Fibroblast of mammary gland (primary cell): ENCODE measurements at places on chromosomes 1 and 21.

DNA sequence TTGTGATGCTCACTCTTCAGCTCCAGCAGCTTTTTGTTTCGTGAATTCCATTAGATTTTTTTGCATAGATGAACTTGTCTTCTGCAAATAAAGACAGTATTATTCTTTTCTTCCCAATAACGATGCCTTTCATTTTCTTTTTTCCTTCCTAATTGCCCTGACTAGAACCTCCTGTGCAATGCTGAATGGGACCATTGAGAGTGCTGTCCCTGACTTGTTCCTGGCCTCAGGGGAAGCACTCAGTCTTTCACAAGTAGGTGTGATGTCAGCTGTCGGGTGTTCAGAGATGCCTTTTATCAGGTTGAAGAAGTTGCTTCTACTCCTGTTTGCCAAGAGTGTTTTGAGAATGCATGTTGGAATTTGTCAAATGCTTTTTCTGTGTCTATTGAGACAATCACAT, 64.3 kb upstream of the ADARB1 start:
- no peak for DNase-seq

GRCh38 chr1:21334214-21335087, 44.2 kb upstream of the ECE1 start:
- peak; percentile 91 for DNase-seq

GRCh38 chr1:235075048-235075776, 53.4 kb downstream of the TOMM20 start:
- peak; percentile 97 for DNase-seq

DNA sequence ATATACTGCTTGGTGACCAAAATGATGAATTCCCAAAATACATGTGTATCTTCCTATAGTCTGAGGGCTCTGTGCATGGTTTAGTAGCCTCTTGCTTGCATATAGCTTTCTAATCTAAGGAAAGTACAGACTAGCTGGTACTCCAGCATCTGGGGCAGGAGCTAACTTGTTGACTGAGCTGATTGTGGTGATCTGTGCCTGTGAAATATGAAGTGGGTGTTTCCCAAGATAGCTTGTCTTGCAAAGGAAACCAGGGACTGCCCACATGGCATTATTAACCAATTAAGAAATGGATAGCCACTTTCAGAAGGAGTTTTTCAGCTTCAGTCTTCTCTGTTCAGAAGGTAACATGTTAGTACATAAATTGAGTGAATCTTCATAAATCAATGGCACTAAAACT, 219.8 kb downstream of the NEGR1 start:
- peak; percentile 14 for DNase-seq

GRCh38 chr21:42088658-42089057, 17.5 kb downstream of the UMODL1 start:
- no peak for DNase-seq

DNA sequence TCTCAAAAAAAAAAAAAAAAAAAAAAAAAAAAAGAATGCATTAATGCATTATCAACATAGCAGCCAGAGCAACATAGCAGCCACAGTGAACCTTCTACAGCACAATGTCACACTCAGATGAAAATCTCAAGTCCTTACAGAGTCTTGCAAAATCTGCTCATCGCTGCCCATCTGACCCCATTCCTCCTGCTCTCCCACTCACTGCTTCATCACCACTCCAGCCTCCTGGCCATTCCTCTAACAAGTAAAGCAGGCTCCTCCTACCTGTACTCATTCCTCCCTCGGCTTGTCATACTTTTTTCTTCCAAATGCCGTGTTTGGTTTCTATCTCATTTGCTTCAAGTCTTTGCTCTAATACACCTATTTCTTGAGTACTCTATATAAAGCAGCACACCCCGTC, 29.5 kb downstream of the BRINP2 start:
- DNase-seq: peak; percentile 46

DNA sequence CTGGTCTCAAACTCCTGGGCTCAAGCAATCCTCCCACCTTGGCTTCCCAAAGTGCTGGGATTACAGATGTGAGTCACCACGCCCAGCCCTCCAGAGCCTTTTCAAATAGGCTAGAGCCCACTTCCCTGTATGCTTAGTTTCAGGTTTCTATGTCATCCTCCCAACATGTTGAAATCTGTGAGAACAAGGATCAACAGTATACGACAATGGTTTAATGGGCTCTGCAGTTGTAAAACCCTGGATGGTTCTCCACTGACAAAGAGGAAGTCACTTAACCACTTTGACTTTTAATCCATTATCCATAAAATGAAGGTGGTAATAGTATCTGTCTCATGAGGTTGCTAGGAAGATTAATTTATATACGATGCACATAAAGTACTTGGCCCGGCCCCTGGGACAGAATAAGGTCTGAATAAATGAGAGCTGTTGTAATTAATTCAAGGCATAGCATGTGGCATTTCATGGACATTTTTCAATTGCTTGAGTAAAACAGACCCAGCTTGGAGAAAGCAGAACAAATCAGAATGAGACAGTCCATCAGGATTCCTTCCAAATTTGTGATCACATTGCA, 113.9 kb upstream of the ZNF648 start:
- DNase-seq: peak; percentile 35

- no peak for DNase-seq
Measured at GRCh38 chr21:42353623-42354022, 2.8 kb upstream of the TFF2 start.

- no peak for DNase-seq
Measured at GRCh38 chr1:37288900-37289299, 185.5 kb upstream of the ZC3H12A start.

GRCh38 chr1:1146026-1146425, 27.7 kb upstream of the TTLL10 start:
- DNase-seq: no peak

- no peak for DNase-seq
Measured at GRCh38 chr1:71399594-71399993, 318.8 kb upstream of the ZRANB2 start.

DNA sequence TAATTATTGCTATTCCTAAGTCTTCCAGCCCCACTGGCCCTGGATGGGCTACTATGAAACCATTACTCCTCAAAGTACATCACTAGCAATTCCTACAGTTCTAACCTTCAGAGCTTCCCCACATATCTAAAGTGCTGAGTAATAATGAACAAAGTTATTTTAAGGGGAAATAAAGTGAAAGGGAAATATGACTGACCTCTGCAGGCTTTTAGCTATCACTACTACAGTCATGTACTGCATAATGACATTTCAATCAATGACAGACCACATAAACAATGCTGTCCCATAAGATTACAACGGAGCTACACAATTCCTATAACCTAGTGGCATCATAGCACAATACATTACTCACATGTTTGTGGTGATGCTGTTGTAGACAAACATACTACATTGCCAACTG, 32.5 kb upstream of the ASPM start:
- DNase-seq: peak; percentile 57

GRCh38 chr1:241432241-241432640, 75.2 kb upstream of the RGS7 start:
- DNase-seq: no peak

DNA sequence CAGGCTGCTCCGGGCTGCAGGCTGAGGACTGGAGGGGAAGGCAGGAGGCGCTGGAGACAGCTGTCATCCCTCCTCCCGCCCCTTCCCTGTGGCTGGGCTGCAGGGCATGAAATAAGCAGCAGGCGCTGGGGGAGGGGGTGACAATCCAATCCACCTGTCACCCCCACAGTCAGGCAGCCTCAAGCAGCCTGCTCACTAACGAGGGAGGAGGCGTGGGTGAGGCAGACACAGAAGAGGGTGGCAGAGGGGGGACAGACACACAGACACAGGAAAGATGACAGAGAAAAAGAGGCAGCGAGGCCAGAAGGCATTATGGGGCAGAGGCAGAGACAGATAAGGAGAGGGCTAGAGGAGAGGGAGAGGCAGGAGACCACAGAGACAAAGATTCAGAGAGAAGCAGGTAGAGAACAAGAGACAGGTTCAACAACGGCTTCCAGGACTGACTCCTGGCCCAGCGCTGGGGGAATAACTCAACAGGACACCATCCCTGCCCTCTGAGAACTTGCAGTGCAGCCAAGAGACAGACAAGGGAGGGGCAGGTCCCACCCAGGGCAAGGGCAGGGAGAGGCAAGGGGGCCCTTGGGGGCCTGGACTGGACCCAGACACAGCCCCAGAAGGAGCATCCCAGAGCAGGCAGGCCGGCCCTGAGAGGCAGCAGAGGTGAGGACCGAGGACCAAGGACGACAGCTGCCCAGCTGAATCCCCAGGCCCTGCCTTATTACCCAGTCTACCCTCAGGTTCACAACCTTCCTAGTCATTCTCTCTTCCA, 11.2 kb downstream of the MEF2D start:
- no peak for DNase-seq
